ENCODE measurements at places on chromosomes 12 and 14. TPM values are rescaled to one million over a fixed set of nuclear protein-coding genes. Genes with fewer than 3 reads are reported as not detected.

The TMEM233 gene
- not detected for total RNA-seq

The BEGAIN gene
- not detected for total RNA-seq

The TMTC3 gene
- total RNA-seq = 5.3 TPM

The C12orf50 gene
- not detected for total RNA-seq

The KRT73 gene
- 92.9 TPM for total RNA-seq

The RNASE8 gene
- total RNA-seq = not detected

DNA sequence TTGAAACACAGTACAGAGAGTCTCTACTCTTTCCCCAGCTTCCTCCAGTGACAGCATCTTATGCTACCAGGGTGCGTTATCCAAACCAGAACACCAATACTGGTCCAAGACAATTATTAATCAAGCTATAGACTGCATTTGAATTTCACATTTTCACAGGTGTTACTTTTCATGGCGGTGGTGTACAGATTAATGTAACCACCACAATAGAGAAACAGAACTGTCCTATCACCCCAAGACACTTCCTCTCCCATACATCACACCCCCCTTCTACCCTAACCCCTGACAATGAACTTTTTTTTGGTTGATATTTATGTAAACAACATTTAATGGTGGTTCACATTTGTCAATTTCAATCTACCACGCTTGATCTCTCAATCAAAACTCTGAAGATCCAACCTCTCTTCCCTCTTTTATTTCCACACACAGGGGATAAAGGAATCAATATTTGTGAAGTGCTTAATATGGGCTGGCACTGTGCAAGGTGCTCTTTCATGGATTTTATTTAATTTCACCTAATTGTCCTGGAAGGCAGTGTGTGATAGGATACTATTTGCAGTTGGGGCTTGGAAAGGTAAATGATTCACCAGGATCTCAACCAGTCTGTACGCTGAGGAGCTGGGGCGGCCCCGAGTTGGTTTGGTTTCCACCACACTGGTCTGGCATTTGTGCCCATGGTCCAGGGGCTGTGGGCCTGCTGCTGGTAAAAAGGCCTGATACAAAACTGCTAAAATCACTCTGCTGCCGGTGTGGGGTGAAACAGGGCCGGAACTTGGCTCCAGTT lies 54.6 kb upstream of the DICER1 start:
- no peak for DNase-seq

GRCh38 chr12:63410197-63410596 lies 258.1 kb downstream of the DPY19L2 start:
- DNase-seq = no peak

GRCh38 chr12:72036393-72036792 lies 97.7 kb downstream of the TPH2 start:
- DNase-seq = no peak

DNA sequence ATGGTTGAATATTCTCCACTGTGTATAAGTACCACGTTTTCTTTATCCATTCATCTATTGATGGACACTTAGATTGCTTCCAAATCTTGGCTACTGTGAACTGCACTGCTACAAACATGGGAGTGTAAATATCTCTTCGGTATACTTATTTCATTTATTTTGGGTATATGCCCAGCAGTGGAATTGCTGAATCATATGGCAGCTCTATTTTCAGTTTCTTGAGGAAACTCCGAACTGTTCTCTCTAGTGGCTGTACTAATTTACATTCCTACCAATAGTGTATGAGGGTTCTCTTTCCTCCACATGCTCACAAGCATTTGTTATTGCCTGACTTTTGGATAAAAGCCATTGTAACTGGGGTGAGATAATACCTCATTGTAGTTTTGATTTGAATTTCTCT lies 623.1 kb upstream of the LRFN5 start:
- no peak for DNase-seq

DNA sequence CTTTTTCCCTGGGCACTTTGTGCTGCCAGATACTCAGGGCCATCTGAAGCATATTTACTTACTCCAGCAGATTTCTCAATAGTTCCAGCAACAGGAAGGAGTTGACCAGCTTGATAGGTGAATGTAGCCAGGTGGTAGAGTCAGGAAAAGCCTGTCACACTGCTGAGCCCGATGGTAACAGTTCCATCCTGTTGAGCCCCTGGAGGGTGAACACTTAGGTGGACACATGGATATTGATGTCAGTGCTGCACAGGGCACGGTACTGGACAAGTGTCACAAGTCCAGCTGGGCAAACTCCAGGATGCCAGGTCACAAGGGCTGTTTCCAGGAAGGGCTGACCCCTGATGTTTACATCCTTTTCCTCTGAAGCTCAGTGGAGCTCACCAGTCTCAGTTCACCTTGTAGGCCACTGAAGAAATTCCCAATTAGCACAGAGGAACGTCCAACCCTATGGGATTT lies 2.3 kb upstream of the SMOC1 start:
- DNase-seq = no peak

DNA sequence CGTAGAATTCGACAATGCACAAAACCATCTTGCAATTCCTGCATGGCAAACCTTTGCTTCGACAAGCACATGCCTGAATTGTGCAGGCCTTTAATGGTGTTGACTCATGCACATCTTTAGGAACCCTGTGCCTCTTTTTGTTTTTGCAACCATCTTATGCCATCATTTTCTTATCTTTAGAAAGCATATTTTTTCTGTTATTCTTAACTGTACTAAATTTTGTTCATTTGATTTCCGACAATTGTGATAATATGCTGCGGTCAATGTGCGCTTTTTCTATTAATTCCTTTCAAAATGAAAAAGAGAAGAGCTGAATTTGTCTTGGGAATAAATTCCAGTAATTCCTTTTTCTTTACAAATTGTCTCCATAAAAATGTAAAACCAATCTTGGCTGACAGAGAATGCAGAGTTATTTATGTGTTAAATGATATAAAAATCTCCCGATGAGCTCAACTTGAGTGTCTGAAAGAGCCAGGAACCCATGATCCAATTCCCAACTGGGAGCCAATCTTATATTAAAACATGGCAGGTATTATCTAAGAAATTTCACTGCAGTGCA lies 20.1 kb upstream of the CDK17 start:
- DNase-seq = no peak

GRCh38 chr12:63007726-63008125 lies 72.8 kb upstream of the PPM1H start:
- no peak for DNase-seq

DNA sequence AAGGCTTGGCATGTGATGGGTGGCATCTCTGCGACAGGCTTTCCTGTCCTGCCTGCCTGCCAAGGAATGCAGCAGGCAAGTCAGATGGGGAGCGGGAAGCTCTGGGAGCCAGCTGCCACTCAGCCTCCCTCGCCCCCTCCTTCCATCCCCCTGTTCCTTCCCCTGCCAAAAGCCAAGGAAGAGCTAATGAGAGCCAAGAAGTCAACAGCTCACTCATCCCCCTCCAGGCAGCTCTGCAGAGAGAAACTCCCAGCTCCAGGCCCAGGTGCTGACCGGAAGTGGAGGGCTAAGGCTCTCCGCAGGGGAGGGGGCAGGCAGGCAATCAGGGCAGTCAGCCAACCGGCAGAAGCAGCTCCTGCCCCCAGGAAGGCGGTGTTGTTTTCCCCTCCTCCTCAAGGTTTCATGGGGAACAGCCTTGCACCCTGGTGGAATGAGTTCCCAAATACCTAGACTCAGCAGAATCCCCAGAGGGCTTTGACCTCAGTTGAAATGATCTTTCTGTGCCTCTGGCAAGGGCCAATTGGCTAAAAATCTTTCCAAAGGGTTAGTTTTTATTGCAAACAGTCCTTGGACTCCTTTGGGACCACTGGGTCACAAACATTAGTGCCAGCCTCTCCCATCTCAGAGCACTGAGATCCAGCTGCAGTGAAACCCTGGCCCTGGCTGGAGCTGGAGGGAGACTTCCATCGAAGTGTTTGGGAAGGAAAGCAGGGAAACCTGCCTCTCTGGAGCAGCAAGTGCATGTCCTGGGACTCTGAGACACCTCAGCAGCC lies 349.1 kb downstream of the DPF3 start:
- DNase-seq = no peak
